ENCODE measurements at places on chromosomes 5 and 9. TPM values are rescaled to one million over a fixed set of nuclear protein-coding genes. Genes with fewer than 3 reads are reported as not detected.

RASGEF1C gene
- total RNA-seq = 0.64 TPM

TMEM215 gene
- total RNA-seq = 0.18 TPM

GADD45G gene
- total RNA-seq = 6.2 TPM

ESM1 gene
- 8.2 TPM for total RNA-seq

SOWAHA gene
- not detected for total RNA-seq

GRCh38 chr5:151496041-151496484 is 48.7 kb downstream of the SLC36A1 start:
- H3K4me3 ChIP-seq = no peak overlapping the region
- DNase-seq = no peak
- H3K27me3 ChIP-seq = no peaks in the 10 kb centered on the region

- DNase-seq = no peak
- no peak overlapping the region for H3K4me3 ChIP-seq
- H3K36me3 ChIP-seq = no peaks in the 10 kb centered on the region
- H3K4me1 ChIP-seq = peaks cover 2% of the 10 kb centered on the region
- peaks cover 2% of the 10 kb centered on the region for H3K27me3 ChIP-seq
- no peak overlapping the region for H3K27ac ChIP-seq
Measured at GRCh38 chr5:17255471-17256021, 38.1 kb downstream of the BASP1 start.

DNA sequence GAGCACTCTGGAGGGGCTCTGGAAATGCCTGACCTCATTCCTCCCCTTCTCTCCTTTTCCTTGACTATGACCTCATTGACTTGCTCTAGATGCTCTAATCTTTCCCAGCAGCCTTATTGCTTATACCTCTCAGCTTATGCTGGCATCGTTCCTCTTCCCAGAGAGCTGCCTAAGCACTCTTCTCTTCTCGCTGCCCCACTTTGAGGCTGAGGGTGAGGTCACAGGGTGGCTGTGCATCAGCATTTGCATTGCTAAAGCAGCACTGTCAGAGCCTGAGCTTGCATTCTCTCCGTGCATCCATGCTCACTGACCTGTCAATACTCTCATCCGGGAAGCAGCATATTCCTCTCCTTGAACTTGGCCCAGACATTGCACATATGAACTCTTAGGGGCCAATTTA is 96.4 kb upstream of the NTRK2 start:
- no peaks in the 10 kb centered on the region for H3K27me3 ChIP-seq
- H3K27ac ChIP-seq = no peak overlapping the region
- no peaks in the 10 kb centered on the region for H3K36me3 ChIP-seq
- no peaks in the 10 kb centered on the region for H3K4me1 ChIP-seq
- no peak overlapping the region for H3K4me3 ChIP-seq

- peaks cover 5% of the 10 kb centered on the region for H3K36me3 ChIP-seq
- H3K4me3 ChIP-seq = peak overlapping the region; percentile 98
- peaks cover 20% of the 10 kb centered on the region for H3K4me1 ChIP-seq
- H3K27me3 ChIP-seq = peaks cover 9% of the 10 kb centered on the region
- H3K27ac ChIP-seq = peak overlapping the region; percentile 82
- DNase-seq = no peak
Measured at GRCh38 chr9:91360551-91361290, 997 bp downstream of the AUH start.

DNA sequence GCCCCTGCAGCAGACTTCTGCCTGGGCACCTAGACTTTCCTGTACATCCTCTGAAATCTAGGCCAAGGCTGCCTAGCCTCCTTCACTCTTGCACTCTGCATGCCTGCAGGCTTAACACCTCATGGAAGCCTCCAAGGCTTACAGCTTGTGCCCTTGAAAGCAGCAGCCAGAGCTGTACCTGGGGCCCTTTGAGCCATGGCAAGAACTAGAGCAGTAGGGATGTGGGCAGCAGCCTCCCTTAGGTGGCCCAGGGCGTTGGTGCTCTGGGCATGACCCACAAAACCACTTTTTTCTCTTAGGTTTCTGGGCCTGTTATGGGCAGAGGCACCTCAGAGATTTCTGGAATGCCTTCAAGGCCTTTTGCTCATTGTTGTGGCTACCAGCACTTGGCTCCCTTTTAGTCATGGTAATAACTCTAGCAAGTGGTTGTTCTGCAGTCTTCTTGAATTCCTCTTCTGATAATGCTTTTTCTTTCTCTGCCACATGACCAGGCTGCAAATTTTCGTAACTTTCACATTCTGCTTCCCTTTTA is 606.2 kb downstream of the TLE4 start:
- DNase-seq = no peak
- no peak overlapping the region for H3K27ac ChIP-seq
- H3K4me3 ChIP-seq = no peak overlapping the region
- H3K4me1 ChIP-seq = no peaks in the 10 kb centered on the region

GRCh38 chr5:43649256-43649655 is 46.3 kb downstream of the NNT start:
- H3K4me1 ChIP-seq = no peaks in the 10 kb centered on the region
- no peak overlapping the region for H3K27ac ChIP-seq
- no peak for DNase-seq
- no peaks in the 10 kb centered on the region for H3K36me3 ChIP-seq
- no peaks in the 10 kb centered on the region for H3K27me3 ChIP-seq

GRCh38 chr5:90356622-90357021 is 52.9 kb downstream of the CETN3 start:
- DNase-seq = no peak
- H3K36me3 ChIP-seq = no peaks in the 10 kb centered on the region
- H3K27ac ChIP-seq = no peak overlapping the region

DNA sequence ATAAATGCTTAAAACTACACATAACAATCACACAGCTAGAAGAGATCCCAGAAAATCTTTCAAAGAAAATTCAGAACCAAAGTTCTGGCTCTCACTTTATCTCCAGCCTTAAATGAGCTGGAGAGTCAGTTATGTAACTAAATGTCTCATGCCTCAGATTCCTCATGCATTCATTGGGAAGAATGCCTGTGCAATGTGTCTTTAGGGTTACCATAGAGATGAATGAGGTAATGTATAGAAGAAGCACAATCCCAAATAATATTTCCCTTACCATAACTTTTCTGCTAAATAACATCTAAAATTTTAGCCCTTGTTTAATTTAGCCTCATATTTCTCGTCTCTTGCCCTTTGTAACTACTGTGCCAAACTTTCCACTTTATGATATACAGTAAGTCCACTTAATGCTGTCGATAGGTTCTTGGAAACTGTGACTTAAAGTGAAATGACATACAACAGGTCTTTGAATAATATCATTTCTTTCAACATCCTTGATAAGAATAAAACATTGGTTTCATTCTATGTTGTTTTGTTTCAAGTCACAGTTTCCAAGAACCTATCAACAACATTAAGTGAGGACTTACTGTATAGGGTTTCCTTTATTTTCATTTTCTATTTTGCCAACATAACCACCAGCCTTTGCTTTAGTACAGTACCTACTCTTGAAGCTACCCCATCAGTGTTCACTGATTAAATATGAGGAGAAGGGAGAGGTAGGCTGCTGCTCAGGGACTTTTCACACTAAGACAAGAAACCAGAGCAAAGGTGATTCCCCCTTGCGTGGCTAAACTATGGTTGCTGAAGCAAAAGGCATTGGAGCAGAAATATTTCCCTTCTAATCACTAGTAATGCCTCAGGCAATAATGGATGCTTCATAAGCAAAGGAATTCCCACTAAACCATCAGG is 295.7 kb upstream of the PTGER4 start:
- no peaks in the 10 kb centered on the region for H3K4me1 ChIP-seq
- H3K27me3 ChIP-seq = no peaks in the 10 kb centered on the region
- H3K4me3 ChIP-seq = no peak overlapping the region
- H3K36me3 ChIP-seq = no peaks in the 10 kb centered on the region

GRCh38 chr5:101278917-101279316 is 375.8 kb upstream of the ST8SIA4 start:
- H3K36me3 ChIP-seq = no peaks in the 10 kb centered on the region
- no peaks in the 10 kb centered on the region for H3K27me3 ChIP-seq
- peaks cover 18% of the 10 kb centered on the region for H3K4me1 ChIP-seq
- no peak for DNase-seq

- H3K4me1 ChIP-seq = peaks cover 14% of the 10 kb centered on the region
- H3K27me3 ChIP-seq = peaks cover 3% of the 10 kb centered on the region
- H3K27ac ChIP-seq = no peak overlapping the region
- no peak for DNase-seq
Measured at GRCh38 chr5:80659106-80659505, 4.3 kb upstream of the DHFR start.

DNA sequence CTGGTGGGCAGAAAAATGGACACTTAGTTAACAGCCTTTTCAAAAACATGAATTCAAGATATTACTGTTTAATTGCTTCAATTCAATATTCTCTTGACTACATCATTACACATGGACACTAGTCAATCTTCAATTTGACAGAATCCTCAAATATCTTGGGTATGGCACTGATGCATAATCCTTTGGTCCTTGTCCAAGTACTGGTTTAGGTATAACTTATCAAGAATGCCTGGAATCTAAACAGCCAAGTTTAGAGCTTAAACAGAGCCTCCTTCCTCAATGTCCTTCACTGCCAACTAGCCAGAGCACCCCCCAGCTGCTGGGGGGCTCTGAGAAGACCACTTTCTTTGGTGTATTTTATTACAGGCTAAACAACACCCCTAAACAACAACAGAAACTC is 61.6 kb upstream of the ERCC6L2 start:
- H3K27ac ChIP-seq = no peak overlapping the region
- no peak for DNase-seq
- H3K36me3 ChIP-seq = no peaks in the 10 kb centered on the region
- peaks cover 3% of the 10 kb centered on the region for H3K27me3 ChIP-seq
- H3K4me1 ChIP-seq = peaks cover 28% of the 10 kb centered on the region
- H3K4me3 ChIP-seq = no peak overlapping the region

GRCh38 chr9:92616655-92617111 is 53.2 kb downstream of the IPPK start:
- H3K4me3 ChIP-seq = no peak overlapping the region
- no peaks in the 10 kb centered on the region for H3K27me3 ChIP-seq
- DNase-seq = no peak
- H3K27ac ChIP-seq = no peak overlapping the region
